Mesenteric fat pad (tissue), 1 donor: ENCODE measurements at places on chromosomes 5 and 9. TPM values are rescaled to one million over a fixed set of nuclear protein-coding genes. Genes with fewer than 3 reads are reported as not detected.

GRCh38 chr5:141040771-141041426 lies 10.3 kb upstream of the PCDHB1 start:
- DNase-seq = peak; percentile 92

FAM169A gene
- 0.16 TPM for total RNA-seq

DNA sequence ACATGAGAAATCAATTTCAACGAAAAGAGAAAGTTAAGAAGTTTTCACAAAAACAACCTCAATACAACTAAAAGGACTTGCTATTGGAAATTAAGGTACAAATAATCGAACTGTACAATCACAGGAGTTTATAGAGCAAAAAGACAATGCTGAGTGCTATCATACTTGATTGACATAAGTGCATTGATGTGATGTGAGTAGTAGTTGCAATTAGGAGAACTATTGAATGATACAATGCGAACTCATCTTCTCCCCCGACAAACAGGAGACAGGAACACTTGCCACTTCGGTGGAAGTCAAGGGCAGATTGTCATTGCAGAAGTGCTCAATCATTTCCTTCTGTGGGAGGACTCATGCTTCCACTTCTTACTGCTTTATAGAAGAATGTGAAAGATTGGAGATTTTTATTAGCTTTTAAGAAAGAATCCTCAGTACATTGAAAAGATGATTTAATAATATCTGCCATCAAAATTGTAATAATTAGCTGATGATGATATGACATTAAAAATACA lies 276.6 kb upstream of the MPDZ start:
- no peak for DNase-seq

SLCO6A1 gene
- not detected for total RNA-seq

LCN6 gene
- 16.2 TPM for total RNA-seq

PDGFRB gene
- 201 TPM for total RNA-seq
